Stimulated activated CD8-positive, alpha-beta memory T cell treated with anti-CD3 and anti-CD28 coated beads, Interleukin-2, amount 100 ng/mL, for 1 hour (primary cell): ENCODE measurements at places on chromosomes 3 and 15.

DNA sequence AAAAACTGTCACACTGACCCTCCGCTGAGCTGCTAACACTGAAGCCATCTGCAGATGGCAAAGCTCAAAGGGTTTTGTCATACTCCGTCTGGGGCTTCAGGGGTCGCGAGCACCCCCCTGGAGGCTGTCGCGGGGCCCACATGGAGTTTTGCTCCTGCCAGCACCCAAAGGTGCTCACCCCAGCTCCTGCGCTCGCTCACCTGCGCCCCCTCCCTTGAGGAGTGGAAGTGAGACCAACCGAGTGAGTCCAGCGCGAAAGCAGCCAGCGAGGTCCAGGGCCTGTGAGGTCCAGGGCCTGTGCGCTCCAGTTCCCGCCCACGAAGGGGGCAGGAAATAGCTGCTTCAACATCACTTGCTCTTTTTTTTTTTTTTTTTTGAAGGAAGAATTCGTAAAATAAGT lies 208.5 kb downstream of the ROBO2 start:
- DNase-seq, result no peak

- DNase-seq, result no peak
These were observed 731.1 kb upstream of the SGO1 start for GRCh38 chr3:20916951-20917606.

GRCh38 chr3:138408751-138409570 lies 25.5 kb upstream of the ESYT3 start:
- no peak for DNase-seq

- DNase-seq, result no peak
These were observed 3.3 kb downstream of the CHRNA3 start for GRCh38 chr15:78617516-78617915.

DNA sequence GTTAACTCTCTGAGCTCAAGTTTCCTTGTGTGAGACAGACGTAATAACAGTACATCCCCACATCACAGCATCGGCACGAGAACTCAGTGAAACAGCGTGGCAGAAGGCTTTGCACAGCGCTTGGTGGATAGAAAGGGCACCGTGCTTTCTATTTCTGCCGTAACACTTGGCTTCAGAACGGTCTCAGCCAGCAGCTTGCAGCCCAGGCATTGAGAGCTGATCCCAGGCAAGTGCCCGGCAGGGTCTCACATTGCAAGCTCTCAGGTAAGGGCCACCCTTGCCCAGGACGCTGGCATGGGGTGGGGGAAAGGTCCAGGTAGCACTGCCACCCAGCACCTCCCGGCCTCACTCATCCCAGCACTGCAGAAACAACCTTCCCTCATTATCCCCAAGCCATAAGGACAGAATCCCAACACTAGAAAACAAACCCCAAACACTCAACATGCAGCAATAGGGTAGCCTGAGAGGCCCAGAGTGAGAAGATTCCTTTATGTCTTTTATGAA lies 70.5 kb upstream of the ITGA11 start:
- no peak for DNase-seq

GRCh38 chr15:88776646-88777045 lies 26.6 kb upstream of the ACAN start:
- DNase-seq, result no peak

DNA sequence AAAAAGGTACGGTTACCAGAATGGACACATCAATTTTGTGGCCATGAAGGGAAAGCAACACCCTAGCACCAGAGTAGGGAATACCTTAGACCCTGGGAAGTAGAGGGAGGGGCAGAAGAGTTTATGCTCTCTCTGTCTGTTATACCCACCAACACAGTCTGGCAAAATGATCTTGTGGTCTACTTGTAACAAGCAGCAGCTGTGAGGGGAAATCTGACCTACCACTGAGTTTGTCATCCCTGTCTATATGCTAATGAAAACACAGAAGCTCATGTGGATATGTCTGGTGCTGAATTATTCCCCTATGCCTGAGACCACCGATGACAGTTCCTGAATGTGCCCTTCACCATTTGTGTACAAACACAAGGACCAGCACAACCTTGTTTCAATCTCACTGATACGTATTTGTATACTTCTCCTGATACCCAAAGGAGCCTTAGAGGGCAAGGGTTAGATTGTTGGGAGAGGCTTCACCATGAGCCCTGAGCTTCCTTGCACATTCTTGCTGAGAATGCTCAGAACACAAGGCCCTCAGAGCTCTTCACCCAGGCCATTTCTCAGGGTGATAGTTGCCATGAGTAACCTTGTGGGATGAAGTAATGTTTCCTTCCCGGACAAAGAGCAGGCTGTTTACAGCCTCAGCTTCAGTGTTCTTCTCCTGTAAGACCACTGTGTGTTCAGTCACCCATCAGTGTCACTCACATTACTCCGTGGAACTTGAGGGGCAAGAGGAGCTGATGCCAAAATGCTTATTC lies 24.7 kb upstream of the ZNF639 start:
- DNase-seq, result no peak

GRCh38 chr3:188798556-188799145 lies 373.1 kb upstream of the TPRG1 start:
- no peak for DNase-seq

GRCh38 chr15:49918121-49918520 lies 200.9 kb downstream of the ATP8B4 start:
- DNase-seq, result no peak

DNA sequence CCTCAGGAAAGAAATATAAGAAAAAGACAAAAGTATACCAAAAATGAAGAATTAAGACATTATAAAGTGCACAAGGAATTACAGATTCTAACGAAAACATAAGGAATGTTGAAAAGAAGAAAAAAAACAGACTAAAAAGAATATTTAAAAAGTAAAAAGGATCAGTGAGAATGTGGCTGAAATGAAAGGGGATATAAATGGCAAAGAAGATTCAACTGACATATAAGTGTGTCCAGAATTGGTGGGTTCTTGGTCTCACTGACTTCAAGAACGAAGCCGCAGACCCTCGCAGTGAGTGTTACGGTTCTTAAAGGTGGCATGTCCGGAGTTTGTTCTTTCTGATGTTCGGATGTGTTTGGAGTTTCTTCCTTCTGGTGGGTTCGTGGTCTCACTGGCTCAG lies 44.8 kb downstream of the DCBLD2 start:
- DNase-seq, result no peak

GRCh38 chr3:138936741-138937689 lies 9.9 kb downstream of the FOXL2 start:
- no peak for DNase-seq

- no peak for DNase-seq
These were observed 40.8 kb upstream of the PROK2 start for GRCh38 chr3:71825551-71826283.
